Stimulated activated CD8-positive, alpha-beta memory T cell treated with anti-CD3 and anti-CD28 coated beads, Interleukin-15, amount 100 ng/mL, for 24 hours (primary cell): ENCODE measurements at places on chromosomes 11 and 22.

DNA sequence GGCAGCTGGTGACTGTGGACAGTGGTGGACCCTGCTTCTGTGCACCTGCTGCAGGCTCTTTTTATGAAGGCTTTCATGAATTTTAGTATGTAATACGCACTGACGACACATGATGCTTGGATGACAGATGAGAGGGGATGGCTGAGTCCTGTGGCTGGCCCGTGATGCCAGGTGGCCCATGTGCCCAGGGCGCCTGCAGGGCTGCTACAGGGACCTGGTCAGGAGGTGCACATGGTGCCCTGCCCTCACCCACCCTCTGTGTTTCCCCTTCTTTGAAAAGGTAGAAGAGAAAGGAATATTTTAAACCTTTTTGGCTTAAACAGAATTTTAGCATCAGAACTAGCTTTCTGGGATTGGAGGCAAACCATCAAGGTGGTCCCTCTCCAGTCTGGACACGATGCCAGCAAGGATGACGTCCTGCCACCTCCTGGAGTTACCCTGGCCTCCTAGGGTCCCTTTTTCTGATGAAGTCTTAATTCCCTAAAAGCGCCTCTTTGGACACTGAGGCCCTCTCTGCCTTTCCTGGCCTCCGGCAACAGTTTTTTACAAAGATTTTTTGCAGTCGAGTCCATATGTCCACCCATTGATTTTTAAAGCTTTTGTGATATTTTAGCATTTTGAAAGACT, 5.4 kb upstream of the RANBP1 start:
- no peak for DNase-seq

- no peak for DNase-seq
Measured at GRCh38 chr22:37747080-37747714, 50.3 kb downstream of the TRIOBP start.

DNA sequence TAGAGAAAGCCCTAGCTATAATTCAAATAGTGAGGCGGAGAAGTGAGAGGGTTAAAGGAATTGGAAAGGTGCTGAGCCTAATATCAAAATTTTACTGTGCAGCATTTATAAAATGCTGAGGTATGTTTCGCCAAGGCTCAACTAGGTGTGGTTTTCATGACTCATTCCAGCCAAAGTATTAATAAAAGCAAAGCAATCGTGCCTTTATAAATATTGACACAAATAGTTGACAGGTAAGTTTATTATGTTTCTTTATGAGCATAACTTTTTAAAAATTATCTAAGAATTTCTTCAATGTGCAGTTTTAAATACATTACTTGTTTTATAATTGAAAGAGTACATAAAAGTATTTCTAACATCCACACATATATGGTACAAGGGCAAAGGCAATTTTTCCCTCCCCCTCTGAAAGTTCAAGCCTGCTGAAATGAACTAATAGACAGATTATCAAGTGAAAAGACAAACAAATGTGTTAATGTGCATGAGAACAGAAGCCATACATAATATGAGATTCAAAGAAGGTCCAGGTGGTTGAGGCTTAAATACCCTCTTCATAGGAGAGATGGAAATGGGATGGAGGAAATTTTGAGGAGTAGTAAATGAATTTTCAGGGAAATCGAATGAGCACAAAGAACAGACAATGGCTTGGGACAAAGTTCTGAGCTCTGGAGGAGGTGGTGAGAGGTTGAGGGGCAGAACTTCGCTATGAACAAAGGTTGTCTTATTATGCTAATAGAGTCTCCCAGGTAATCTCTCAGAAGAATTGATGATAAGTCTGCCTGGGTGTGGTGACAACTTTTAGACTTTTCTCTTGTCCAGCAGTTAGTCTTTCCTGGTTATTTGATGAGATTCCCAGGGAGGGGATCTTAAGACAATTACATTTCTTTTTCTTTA, 326.5 kb downstream of the BUD13 start:
- DNase-seq: no peak

DNA sequence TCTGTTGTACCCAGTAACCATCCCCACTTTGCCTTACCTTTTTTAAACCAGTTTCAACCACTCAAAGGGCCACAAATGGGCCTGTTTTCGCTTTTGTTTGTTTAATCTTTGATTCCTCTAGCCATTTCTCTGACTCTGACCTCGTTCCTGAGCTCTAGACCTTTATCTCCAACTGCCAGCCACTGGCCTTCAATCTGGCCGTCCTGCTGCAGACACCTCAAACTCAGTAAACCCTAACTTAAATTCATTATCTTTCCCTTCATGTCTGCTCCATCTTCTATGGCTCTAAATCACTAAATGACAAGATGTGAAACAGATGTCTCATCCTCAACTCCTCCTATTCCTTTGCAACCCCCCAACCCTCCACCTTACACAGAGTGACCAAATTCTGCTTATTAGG, 1.3 kb upstream of the GDPD4 start:
- no peak for DNase-seq

DNA sequence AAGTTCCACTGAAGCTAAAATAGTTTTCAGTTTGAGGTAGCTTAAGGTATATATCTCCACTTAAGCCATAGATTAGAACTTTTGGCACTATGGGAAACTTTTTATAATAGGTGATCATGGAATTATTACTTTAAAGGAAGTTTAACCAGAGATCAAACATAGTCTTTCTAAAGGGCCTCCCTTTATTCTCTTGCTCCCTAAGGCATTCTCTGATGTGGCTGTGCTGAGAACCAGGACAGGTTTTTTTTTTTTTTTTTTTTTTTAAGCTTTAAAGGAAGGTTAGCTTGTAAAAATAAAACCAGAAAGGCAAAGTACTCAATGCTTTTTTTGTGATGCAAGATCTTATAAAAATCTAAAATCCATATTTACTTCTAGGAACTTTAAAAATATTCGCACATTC, 2.9 kb upstream of the MRPL48 start:
- DNase-seq: no peak

- DNase-seq: no peak
Measured at GRCh38 chr22:46397951-46398350, 62.4 kb downstream of the TRMU start.

DNA sequence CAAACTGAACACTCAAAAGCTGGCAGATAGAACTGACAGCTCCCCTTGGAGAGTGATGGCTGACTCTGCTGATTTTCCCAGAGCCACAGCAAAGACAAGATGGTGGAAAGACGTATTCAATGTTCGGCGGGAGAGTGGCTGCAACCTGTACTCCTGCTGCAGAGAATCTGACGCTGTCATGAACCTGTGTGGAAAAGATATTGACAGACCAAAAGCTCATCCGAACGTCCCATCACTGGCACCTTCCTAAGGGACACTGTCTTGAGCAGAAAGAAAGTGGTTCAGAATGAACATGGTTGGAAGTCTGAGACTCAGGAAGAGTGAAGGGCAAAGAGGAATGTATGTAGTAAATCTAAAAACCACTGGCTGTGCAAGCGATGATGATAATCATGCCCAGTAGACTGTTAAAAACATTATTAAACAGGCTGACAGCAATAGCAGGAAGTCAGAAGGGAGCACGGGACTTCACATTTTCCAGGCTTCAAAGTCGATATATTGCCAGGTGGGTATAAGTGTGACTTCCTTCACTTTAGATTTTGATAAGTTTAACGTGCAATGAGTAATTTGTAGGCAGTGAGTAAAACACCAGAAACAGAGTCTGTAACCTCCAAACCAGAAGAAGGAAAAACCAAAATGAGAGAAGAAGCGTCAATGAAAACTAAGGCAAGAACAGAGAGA, 6.2 kb upstream of the IL17REL start:
- DNase-seq: no peak

DNA sequence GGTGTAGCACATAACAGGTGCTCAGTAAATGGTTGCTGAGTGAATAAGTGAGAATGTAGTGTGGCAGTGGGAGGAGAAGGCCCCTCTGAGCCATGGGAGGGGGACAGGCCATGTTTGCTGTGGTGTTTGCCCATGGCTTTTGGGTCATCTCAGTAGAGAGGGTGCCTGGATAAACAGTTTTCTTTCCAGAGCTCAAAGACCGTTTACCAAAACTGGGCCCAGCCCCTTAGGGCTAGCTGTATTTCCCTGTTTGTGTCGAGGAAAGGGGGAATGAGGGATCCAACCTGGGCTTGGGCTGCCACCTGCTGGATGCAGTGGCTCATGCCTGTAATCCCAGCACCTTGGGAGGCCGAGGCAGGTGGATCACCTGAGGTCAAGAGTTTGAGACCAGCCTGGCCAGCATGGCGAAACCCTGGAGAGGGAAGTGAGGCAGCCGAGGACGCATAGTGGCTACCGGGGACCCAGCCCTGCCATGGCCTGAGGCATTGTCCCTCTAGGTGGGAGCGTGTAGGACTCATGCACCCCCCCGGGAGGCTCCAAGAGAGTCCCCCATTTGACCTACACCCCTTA, 8.7 kb upstream of the LTO1 start:
- no peak for DNase-seq

GRCh38 chr11:63557570-63557969, 5.6 kb downstream of the PLAAT2 start:
- no peak for DNase-seq

- no peak for DNase-seq
Measured at GRCh38 chr11:86181379-86181778, 63.2 kb upstream of the EED start.

GRCh38 chr11:26997378-26997777, 3.5 kb downstream of the FIBIN start:
- DNase-seq: no peak

GRCh38 chr11:120566176-120566575, 54.6 kb downstream of the GRIK4 start:
- no peak for DNase-seq

DNA sequence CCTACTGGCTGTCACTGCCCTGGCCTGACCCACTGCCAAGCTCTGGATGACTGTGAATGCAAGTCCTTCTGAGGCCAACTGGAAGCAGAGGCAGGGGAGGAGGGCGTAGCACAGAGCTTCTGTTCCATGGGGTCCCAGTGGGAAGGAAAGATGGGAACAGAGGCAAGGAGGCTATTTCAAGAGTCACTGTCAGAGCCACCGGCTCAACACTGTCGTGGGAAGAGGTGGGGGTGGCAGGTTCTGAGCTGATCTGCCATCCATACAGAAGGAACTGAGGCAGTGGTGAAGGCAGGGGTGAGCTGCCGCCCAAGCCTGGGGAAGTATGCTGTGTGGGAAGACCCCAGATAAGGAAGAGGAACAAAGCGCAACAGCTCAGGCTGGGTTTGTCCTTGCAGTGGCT, 54.7 kb downstream of the SGSM3 start:
- no peak for DNase-seq

GRCh38 chr11:22787551-22788162, 41.9 kb downstream of the SVIP start:
- DNase-seq: no peak

DNA sequence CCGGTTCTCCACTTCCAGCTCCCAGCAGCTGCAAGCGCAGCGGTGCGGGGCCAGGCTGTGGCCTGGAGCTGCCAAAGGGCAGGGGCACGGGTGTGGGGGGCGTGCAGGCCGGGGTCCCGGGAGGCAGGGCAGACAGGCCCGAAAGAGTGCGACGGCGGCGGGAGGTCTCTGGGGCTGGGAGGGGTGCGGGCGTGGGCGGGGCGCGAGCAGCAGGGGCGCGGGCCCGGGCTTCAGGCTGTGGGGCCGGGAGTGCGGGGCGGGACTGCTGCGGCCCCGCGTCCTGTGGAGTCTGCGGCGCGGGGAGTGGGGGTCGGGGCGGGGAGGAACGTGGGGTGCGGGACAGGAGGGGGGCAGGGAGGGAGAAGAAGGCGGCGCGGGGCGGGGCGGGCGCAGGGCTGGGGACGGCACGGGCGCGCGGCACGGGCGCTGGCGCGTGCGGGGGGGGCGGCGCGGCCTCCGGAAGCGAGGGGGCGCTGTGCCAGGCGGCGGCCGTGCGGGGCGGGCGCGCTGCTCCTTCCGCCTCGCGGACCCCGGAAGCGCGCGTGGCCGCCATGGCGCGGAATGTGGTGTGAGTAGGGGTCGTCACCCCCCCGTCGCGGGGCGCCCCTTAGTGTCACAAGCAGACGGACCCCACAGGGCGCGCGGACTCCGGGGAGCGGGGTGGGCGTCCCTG, at the start of gene MRPL23:
Gene MRPL23 (plus strand): TSS at position 521 of the 673 bp plus-strand sequence. CDS start 31 bp downstream, at position 552.
- DNase-seq: peak; percentile 17

DNA sequence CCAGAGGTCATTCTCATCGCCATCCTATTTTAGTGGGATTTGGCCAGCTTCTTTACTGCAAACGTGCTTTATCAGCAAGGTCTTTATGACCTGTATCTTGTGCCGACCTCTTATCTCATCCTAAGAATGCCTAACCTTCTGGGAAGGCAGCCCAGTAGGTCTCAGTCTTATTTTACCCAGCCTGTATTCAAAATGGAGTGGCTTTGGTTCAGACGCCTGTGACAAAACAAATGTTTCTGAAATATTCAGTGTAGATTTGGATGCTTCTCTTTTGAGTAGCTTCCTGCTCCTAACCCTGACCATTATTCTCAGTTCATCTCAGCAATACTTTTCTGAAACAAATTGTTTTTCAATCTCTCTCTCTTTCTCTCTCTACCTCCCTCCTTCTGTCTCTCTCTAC, 60.1 kb downstream of the TRIM44 start:
- no peak for DNase-seq

- DNase-seq: no peak
Measured at GRCh38 chr11:81839976-81840375, 893.7 kb downstream of the FAM181B start.

DNA sequence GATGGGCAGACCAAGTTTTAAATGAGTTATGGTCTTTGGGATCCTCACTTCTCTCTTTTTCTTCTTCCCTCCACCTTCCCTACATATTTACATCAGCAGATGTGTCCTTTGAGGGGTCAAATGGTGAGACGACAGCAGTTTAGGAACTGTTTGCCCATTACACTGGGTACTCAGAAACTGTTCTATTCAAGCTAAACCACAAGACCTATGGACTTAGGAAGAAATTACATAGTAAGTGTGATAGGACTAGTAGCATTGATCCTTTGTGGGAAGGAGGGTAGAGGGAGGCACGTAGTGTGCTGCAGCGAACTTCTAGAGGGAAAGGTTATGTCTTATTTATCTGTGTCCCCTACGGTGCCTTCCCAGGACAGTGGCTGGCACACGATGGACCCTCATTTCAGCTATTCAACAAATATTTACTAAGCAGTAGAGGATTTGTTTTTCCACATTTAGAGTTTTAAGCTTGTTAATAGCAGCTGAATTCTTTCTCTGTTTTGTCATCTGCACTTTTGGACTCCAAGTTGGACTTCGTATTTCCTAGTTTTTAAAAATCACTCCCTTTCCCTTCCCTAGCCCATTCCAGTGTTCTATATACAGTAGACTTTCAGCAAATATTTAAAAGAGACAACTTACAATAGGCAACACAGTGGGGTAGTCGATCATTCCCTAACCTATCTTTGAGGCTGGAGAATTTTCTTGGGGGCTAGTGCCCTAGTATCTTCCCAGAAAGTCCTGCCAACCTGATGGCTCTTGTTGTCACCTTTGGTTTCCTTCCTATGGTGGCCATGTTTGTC, 13.9 kb downstream of the FZD4 start:
- DNase-seq: no peak

DNA sequence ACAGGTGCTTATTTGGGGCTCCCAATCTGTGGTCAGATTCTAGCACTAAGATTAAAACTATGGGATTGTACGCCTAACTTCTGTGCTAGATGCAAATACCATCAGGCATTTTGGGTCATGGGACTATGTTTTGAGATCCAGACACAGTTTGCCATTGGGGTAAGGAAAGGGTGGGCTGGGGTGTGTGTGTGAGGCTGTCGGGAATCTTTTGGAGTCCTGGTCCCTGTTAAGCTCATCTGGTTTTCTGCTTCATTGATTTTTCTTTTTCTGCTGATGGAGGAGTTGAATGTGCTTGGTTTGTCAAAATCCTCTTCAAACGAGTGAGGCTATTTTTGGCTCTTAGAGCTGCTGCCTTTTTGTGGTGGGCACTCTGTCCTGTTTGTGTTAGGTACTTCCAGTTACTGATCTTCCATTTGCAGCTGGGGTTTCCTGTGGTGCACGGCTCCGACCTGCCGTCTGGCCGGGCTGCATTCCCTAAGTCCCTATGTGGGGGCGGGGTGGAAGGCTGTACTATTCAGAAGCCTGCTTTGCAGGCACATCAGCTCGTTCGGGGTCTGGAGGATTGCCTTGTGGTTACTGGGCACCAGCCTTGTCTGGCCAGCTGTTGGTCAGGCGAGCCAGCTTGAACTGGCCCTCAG, 2.9 kb downstream of the BCR start:
- no peak for DNase-seq
